Hair follicular keratinocyte (primary cell): ENCODE measurements at places on chromosomes 1 and 21. TPM values are rescaled to one million over a fixed set of nuclear protein-coding genes. Genes with fewer than 3 reads are reported as not detected.

Gene SIK1
- 1.3 and 5.0 TPM in 2 replicates for total RNA-seq

Gene MATN1
- total RNA-seq: not detected in 2 replicates

Gene KCNT2
- total RNA-seq: 0.08 TPM in 1 of 2 replicates, not detected in the other

Gene NBPF6
- total RNA-seq: not detected in 2 replicates
